Activated CD8-positive, alpha-beta memory T cell treated with anti-CD3 and anti-CD28 coated beads for 36 hours (primary cell): ENCODE measurements at places on chromosomes 5 and 9. TPM values are rescaled to one million over a fixed set of nuclear protein-coding genes. Genes with fewer than 3 reads are reported as not detected.

Gene WNK2
- total RNA-seq, result 0.31 TPM

Gene ZNF354C
- total RNA-seq, result 5.7 TPM

Gene RASEF
- total RNA-seq, result not detected

Gene TGFBI
- total RNA-seq, result not detected

Gene SELENOP
- not detected for total RNA-seq

Gene ZNF484
- 6.4 TPM for total RNA-seq

Gene MRPL22
- 87.5 TPM for total RNA-seq

Gene CMYA5
- total RNA-seq, result 0.10 TPM

Gene ZDHHC21
- 7.5 TPM for total RNA-seq

Gene GABRP
- not detected for total RNA-seq

Gene SLC1A3
- not detected for total RNA-seq

Gene TMEM215
- not detected for total RNA-seq

Gene MEIKIN
- total RNA-seq, result not detected

Gene CDH9
- total RNA-seq, result not detected

Gene SLC36A3
- total RNA-seq, result not detected

Gene PCDHB2
- not detected for total RNA-seq

Gene FSTL4
- total RNA-seq, result 0.30 TPM

Gene SPINK7
- not detected for total RNA-seq

Gene CDKN2B-AS1
- total RNA-seq, result 0.61 TPM

Gene HARS2
- 25.8 TPM for total RNA-seq

Gene INSL4
- not detected for total RNA-seq

Gene PIP5KL1
- 1.0 TPM for total RNA-seq

Gene C9
- not detected for total RNA-seq

Gene WDR55
- total RNA-seq, result 41.0 TPM

Gene PLPP7
- total RNA-seq, result 0.15 TPM

Gene LCN15
- not detected for total RNA-seq
